CD4-positive, alpha-beta T cell (primary cell): ENCODE measurements at places on chromosomes 1 and 21.

DNA sequence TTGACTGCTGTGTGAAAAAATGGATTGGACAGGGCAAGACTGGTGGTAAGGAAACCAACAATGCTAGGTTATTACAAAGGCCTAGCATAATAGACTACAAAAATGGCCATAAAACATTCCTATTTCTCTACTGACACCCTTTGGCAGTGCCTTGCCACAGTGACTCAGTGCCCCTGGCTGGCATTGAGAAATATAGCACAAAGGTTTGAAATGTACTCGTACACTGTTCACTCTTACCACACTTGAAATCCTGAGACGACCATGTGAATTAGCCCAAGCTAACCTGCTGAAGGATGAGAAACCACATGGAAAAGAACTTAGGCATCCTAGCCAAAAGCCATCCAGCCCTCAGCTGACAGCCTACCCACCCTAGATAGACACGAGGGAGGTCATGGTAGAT lies 149.8 kb upstream of the PALMD start:
- H3K27ac ChIP-seq, result no peak overlapping the region
- H3K4me1 ChIP-seq, result no peaks in the 10 kb centered on the region
- DNase-seq, result no peak
- H3K36me3 ChIP-seq, result no peaks in the 10 kb centered on the region

DNA sequence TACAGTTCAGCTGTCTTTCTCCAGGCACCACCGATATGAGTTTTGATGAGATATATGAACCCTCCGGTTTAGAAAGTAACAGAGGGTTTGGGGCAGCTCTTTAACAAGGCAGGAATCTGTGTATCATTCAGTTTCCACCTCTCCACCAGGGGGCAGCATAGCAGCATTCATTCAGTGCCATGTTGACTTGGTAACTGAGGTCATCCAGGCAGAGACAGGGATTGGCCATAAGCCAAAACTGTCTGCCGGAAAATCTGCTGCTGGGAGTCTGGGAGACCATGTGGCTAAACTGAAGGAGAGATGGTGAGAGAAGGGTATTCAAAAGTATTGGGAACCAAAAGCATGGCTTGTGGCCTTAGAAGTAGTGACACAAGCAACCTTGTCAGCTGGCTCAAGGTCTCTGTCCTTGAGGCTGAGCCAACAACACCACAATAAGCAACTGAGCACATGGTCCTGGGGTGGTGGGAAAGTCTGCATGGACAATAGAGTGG lies 98.5 kb downstream of the LMX1A start:
- H3K27me3 ChIP-seq, result peaks cover 11% of the 10 kb centered on the region
- H3K27ac ChIP-seq, result no peak overlapping the region
- no peaks in the 10 kb centered on the region for H3K4me1 ChIP-seq
- H3K36me3 ChIP-seq, result no peaks in the 10 kb centered on the region

- H3K27ac ChIP-seq, result no peak overlapping the region
- H3K4me3 ChIP-seq, result no peak overlapping the region
- H3K36me3 ChIP-seq, result no peaks in the 10 kb centered on the region
- DNase-seq, result no peak
- H3K27me3 ChIP-seq, result no peaks in the 10 kb centered on the region
Observed at GRCh38 chr21:40120940-40121575, 253.8 kb downstream of the PCP4 start.

DNA sequence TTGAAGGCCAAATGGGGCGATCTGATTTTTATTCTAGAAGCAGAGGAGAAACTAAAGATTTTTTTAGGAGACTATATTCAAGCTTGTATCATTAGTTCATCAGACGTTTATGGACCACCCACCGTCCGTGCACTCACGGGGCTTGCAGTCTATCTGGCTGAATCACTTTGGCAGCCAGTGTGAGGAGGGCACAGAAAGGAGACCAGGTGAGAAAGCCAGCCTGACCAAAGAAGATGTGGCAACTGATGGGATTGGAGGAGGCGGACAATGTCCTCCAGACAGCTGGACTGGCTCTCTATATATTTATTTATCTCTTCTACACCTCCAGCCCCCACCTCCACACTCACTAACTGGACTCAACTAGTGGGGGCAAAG lies 822 bp upstream of the ELOVL1 start:
- peaks cover 35% of the 10 kb centered on the region for H3K4me1 ChIP-seq
- peak overlapping the region; percentile 87 for H3K4me3 ChIP-seq
- H3K36me3 ChIP-seq, result peaks cover 19% of the 10 kb centered on the region
- DNase-seq, result no peak
- H3K27me3 ChIP-seq, result no peaks in the 10 kb centered on the region
- H3K27ac ChIP-seq, result peak overlapping the region; percentile 76

GRCh38 chr1:6282577-6283270 lies 21.8 kb upstream of the GPR153 start:
- no peak for DNase-seq
- H3K36me3 ChIP-seq, result no peaks in the 10 kb centered on the region
- H3K27ac ChIP-seq, result no peak overlapping the region
- no peak overlapping the region for H3K4me3 ChIP-seq

- no peak for DNase-seq
- H3K4me3 ChIP-seq, result no peak overlapping the region
- H3K27me3 ChIP-seq, result no peaks in the 10 kb centered on the region
- no peak overlapping the region for H3K27ac ChIP-seq
- H3K36me3 ChIP-seq, result no peaks in the 10 kb centered on the region
Observed at GRCh38 chr1:208110296-208110695, 133.9 kb downstream of the PLXNA2 start.

DNA sequence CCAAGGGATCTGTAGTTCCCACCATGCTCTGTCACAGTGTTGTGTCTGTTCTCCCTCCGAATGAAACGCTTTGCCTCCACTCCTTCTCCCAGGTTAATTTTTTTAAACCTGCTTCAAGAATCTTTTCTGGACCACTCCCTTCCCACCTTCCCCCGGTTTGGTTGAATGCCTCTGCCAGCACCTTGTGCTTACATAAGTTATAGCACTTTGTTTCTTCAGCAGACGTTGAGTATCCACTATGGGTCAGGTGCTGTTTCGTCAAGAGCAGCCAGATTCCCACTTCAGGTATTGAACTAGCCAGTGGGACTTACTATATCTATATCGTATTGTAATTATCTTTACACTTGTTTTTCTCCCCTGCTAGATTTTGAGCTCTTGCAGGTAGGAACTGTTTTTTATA lies 27.6 kb downstream of the TTF2 start:
- no peaks in the 10 kb centered on the region for H3K4me1 ChIP-seq
- H3K36me3 ChIP-seq, result peaks cover 52% of the 10 kb centered on the region
- H3K4me3 ChIP-seq, result no peak overlapping the region

GRCh38 chr1:17282836-17283235 lies 25.2 kb upstream of the PADI4 start:
- no peak for DNase-seq
- H3K4me1 ChIP-seq, result no peaks in the 10 kb centered on the region
- H3K36me3 ChIP-seq, result no peaks in the 10 kb centered on the region
- H3K4me3 ChIP-seq, result no peak overlapping the region
- H3K27me3 ChIP-seq, result no peaks in the 10 kb centered on the region

DNA sequence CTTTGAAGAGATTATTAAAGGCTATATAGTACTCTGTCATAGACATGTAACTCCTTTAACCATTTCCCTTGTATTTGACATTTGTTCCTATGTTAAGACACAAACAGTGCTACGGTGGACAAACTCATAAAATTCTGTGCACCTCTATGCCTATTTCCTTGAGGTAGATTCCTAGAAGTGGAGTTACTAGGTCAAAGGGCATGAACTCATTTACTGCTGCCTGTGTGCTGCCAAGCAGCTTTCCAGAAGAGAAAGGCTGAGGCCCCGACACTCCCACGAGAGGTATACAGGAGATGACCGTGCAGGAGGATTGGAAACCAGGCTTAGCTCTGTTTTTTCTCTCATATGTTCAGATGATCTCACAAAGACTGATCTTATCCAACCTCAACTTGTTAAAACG lies 34.4 kb upstream of the TENT5C start:
- no peak overlapping the region for H3K4me3 ChIP-seq
- H3K27ac ChIP-seq, result no peak overlapping the region
- no peaks in the 10 kb centered on the region for H3K27me3 ChIP-seq
- DNase-seq, result no peak

- no peak overlapping the region for H3K4me3 ChIP-seq
- no peaks in the 10 kb centered on the region for H3K27me3 ChIP-seq
- no peaks in the 10 kb centered on the region for H3K36me3 ChIP-seq
Observed at GRCh38 chr1:64960731-64961130, 5.6 kb downstream of the JAK1 start.

GRCh38 chr1:46205791-46206190 lies 2.7 kb downstream of the LURAP1 start:
- DNase-seq, result no peak
- no peak overlapping the region for H3K27ac ChIP-seq
- peaks cover 13% of the 10 kb centered on the region for H3K4me1 ChIP-seq
- no peak overlapping the region for H3K4me3 ChIP-seq

GRCh38 chr1:221078260-221078965 lies 199.2 kb downstream of the HLX start:
- no peak overlapping the region for H3K4me3 ChIP-seq
- no peak overlapping the region for H3K27ac ChIP-seq
- no peaks in the 10 kb centered on the region for H3K36me3 ChIP-seq
- H3K4me1 ChIP-seq, result no peaks in the 10 kb centered on the region
- H3K27me3 ChIP-seq, result no peaks in the 10 kb centered on the region

DNA sequence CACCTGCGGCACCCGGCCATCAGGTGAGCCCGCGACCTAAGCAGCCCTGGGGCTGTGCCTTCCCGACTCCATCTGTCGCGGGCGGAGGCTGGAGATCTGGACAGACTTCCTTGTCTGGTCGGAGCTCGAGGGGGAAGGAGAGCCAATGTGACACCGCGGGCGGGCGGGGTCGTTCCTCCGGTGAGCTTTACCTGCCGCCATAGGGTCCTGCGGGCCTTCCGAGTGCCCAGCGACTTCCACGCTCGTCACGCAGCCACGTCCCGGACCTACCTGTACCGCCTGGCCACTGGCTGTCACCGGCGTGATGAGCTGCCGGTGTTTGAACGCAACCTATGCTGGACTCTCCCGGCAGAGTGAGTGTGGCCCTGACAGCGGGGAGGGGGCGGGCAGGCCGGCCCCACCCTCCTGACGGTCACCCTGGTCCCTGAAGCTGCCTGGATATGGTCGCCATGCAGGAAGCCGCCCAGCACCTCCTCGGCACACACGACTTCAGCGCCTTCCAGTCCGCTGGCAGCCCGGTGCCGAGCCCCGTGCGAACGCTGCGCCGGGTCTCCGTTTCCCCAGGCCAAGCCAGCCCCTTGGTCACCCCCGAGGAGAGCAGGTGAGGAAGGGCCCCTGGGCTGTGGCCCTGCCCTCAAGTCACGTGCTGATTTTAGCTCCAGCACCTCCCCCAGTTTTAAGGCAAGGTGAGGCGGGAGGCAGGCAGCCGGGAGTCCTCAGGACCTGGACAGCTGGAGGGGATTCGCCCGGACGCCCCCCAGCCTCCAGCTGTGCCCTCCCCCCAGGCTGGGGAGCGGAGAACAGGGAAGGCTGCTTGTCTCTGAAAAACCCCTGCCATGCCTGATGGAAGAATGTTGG lies 1.1 kb downstream of the PUSL1 start:
- peaks cover 43% of the 10 kb centered on the region for H3K4me1 ChIP-seq
- no peak for DNase-seq
- H3K4me3 ChIP-seq, result peak overlapping the region; percentile 60
- H3K36me3 ChIP-seq, result peaks cover 42% of the 10 kb centered on the region
- peak overlapping the region; percentile 59 for H3K27ac ChIP-seq

- no peak for DNase-seq
- no peak overlapping the region for H3K4me3 ChIP-seq
- no peaks in the 10 kb centered on the region for H3K27me3 ChIP-seq
- H3K4me1 ChIP-seq, result peaks cover 35% of the 10 kb centered on the region
- no peak overlapping the region for H3K27ac ChIP-seq
- peaks cover 15% of the 10 kb centered on the region for H3K36me3 ChIP-seq
Observed at GRCh38 chr1:15881961-15882360, 34.5 kb downstream of the SPEN start.

- DNase-seq, result no peak
- H3K27me3 ChIP-seq, result no peaks in the 10 kb centered on the region
- no peaks in the 10 kb centered on the region for H3K4me1 ChIP-seq
- H3K36me3 ChIP-seq, result no peaks in the 10 kb centered on the region
- no peak overlapping the region for H3K4me3 ChIP-seq
Observed at GRCh38 chr1:163436140-163436812, 114.5 kb downstream of the NUF2 start.
